Daoy (cell line): ENCODE measurements at places on chromosomes 11 and 22.
A peak's percentile ranks its signal among the peaks of the same experiment; 100 is the strongest.

DNA sequence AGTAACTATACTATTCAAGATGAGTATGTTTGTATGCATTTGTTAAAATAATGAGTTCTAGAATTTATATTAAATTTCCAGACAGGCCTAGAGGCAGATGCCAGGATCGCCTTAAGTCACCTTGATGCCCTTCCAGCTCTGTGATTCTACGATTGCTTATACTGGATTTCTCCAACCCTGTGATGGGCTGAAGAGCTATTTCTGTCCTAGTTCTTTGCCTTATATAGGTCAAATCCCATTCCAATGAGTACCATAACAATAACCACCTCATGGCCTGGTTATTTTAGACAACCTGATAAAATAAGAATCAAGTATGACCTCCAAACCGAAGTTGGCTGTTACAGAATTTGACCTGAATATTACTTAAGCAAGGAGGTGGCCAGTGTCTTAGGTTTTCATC, 79.8 kb upstream of the BLID start:
- DNase-seq = no peak

GRCh38 chr22:42461511-42461910, 29.3 kb upstream of the NFAM1 start:
- no peak for DNase-seq

GRCh38 chr11:108966206-108966605, 301.3 kb downstream of the DDX10 start:
- DNase-seq = no peak

DNA sequence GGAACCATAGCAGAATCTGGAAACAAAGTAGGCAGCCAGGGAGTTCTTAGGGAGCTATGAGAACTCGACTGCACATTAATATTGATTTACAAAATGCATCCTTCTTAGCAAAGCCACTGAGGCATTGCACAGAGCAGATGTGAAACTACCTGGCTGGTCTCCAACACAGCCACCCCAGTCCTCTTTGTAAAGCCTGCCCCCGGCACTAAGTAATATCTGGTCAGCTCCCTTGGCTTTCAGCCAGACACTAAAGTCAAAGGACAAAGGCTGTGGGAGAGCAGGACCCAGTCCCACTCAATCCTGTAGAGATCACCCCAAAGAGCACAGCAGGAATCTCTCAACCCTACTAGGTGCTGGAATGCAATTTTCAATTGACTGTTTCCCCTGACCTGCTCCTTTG, 12.8 kb downstream of the XRRA1 start:
- DNase-seq = no peak

DNA sequence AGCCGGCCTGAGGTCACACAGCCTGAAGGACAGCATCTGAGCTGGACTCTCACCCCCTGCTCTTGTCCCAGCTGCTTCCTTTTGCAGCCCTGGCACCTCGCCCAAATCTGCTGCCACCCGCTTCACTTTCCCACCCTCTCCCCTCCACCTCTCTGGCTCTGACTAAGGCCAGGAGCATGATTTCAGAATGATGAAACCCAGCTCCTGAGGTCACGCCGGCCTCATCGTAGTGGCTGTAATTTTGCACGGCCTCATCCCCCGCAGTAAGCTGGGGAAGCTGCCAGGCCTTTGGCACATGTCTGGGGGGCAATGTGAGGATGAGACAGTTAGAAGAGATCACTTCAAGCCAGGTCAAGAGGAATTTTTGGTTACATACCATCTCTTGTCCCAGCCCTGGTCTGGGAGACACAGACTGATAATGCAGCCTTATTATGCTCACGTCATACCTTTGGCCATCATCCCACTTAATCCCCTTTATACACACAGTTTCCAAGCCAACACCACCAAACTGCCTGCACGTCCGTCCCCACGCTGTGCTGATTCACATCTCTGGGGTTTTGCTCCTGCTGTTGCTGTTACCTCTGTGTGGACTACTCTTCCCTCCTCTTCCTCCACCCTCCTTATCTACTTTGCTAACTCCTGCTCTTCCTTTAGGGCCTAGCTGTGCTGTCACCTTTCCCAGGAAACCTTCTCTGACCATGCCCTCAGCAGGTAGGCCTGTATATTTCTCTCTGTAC, 58.1 kb downstream of the CHRDL2 start:
- DNase-seq = peak; percentile 96
